ENCODE measurements at places on chromosomes 7 and 10. TPM values are rescaled to one million over a fixed set of nuclear protein-coding genes. Genes with fewer than 3 reads are reported as not detected.

RAB19 gene
- not detected for total RNA-seq

STMP1 gene
- 29.6 TPM for total RNA-seq

FAM237B gene
- total RNA-seq, result not detected

HTRA1 gene
- total RNA-seq, result 789 TPM

HMX2 gene
- total RNA-seq, result not detected

TMEM236 gene
- total RNA-seq, result 0.15 TPM

WAC gene
- total RNA-seq, result 62.4 TPM

AKR1C8 gene
- not detected for total RNA-seq

PLAU gene
- 34.6 TPM for total RNA-seq

ZNF503 gene
- 31.3 TPM for total RNA-seq

LRGUK gene
- total RNA-seq, result not detected

ANKRD61 gene
- not detected for total RNA-seq

CLDN15 gene
- total RNA-seq, result 4.4 TPM

CSGALNACT2 gene
- total RNA-seq, result 17.2 TPM

TMEM176B gene
- total RNA-seq, result not detected

SPACDR gene
- 0.44 TPM for total RNA-seq

NRCAM gene
- 26.5 TPM for total RNA-seq

TET1 gene
- 3.6 TPM for total RNA-seq

INPP5A gene
- total RNA-seq, result 26.0 TPM

CALCR gene
- not detected for total RNA-seq

SGCE gene
- 143 TPM for total RNA-seq

TEX36 gene
- total RNA-seq, result not detected

CDHR1 gene
- not detected for total RNA-seq

COL28A1 gene
- 0.44 TPM for total RNA-seq

CCDC186 gene
- total RNA-seq, result 13.4 TPM

HERPUD2 gene
- 22.6 TPM for total RNA-seq

UNCX gene
- not detected for total RNA-seq

SEM1 gene
- total RNA-seq, result 17.3 TPM

ARHGAP22 gene
- total RNA-seq, result 10.5 TPM

All from cardiac ventricle fibroblast (primary cell).